ENCODE measurements at places on chromosomes 11 and 22.

DNA sequence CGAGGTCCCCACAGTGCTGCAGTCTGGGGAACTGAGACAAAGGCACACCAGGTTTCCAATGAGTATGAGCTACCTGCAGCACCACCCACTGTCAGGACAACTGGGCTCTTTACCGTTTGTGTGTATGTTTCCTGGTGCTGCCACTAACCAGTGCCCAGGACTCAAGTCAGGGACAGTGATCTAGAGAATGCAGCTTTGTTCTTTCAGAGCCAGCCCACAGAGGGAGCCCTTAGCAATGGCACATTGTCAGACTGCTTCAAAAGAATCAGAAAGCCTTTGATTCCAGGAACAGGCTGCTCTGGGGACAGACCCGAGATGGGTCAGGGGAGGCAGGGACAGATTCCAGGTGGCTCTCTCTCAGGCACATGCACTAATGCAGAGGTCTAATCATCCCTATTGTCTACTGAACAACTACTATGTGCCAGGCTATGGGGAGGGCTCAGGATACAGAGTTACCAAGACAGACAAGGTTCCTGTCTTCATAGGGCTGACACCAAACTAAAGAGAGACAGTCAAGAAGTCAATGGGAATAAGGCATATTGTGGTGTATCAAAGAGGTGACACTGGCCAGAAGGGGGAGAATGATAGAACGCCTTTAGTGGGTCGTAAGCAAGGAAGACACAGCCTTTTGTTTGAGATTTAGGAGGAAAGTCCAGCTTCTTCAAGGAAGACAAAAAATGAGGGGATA, 103.7 kb downstream of the VPREB1 start:
- DNase-seq, result peak; percentile 16

GRCh38 chr11:72716788-72717435, 35.3 kb downstream of the ARAP1 start:
- DNase-seq, result no peak

GRCh38 chr22:39653787-39654077, 83.2 kb downstream of the CACNA1I start:
- no peak for DNase-seq

DNA sequence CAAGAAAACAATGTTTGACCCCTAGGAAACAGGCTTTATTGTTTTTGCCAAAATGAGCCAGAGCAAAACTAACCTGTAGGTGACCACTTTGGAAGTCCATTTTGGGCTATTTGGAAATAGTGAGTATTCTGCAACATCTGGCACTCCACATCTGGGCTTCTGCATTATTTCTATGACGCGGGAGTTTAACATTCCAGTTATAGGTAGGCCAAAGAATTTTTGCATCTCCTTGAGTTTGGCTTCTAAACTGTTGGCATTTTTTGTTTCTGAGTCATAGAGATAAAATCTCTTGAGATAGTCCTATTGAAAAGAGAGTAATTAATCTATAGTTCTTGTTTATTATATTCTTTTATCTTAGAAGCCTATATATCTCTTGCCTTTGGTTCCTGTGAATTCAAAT, 2.9 kb downstream of the MMP7 start:
- DNase-seq, result no peak

DNA sequence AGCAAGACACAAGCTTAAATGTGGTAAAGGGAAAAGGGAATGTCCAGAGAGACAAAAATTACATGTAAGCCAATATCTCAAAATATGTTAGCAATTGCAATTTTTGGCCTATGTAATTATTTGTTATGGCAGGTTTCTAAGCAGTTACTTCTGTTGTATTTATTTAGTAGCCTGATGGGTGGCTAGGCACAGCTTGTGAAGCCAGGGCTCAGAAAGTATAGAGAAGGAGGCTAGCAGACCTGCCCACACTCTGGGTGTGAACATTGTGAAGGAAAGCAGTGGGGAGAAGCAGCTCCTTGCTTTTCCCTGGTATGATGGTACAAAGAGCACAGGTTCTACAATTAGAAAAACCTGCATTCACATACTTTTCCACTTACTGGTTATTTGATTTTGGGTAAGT, 196.5 kb upstream of the PGR start:
- no peak for DNase-seq

DNA sequence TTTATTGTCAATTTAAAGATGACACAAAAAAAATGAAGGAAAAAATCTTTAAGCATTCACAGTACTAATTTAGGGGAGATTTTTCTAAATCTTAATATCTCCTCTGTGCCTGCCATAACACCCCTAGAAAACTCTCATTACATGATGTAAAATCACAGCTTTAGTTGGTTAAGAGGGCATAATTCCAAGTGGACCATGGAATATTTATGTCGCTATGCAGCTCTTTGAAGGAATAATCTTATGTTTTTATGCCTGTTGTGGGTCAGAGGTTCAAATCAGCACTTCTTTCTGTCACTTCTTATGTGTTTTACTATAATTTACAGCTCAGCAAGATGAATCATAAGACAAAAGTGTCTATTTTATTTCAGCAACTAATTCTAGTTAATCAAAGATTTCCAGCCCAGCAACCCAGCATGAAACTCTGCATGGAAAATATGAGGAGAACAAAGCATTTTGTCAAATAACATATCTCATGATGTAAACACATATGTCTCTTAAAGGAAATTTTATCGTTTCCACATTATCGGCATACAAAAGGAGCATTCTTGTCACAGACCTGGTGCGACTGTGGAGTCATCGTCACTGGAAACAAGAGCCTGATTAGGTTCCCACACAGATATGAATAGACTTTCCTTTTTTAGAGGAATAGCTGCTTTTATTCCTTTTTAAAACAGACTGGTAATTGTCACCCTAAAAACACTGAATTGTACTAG, 274.8 kb downstream of the SOX6 start:
- DNase-seq, result peak; percentile 30

GRCh38 chr11:61065955-61066638, 36.2 kb upstream of the CD5 start:
- no peak for DNase-seq

- DNase-seq, result no peak
These were observed 466.3 kb downstream of the OPCML start for GRCh38 chr11:133065847-133066485.

GRCh38 chr22:45190202-45190872, 26.6 kb downstream of the NUP50 start:
- DNase-seq, result no peak

- no peak for DNase-seq
These were observed 279.9 kb downstream of the TENM4 start for GRCh38 chr11:79160791-79161403.

GRCh38 chr11:19027829-19028595, 32.5 kb downstream of the MRGPRX2 start:
- DNase-seq, result no peak

- DNase-seq, result no peak
These were observed 42.0 kb upstream of the HORMAD2 start for GRCh38 chr22:30038219-30038618.

DNA sequence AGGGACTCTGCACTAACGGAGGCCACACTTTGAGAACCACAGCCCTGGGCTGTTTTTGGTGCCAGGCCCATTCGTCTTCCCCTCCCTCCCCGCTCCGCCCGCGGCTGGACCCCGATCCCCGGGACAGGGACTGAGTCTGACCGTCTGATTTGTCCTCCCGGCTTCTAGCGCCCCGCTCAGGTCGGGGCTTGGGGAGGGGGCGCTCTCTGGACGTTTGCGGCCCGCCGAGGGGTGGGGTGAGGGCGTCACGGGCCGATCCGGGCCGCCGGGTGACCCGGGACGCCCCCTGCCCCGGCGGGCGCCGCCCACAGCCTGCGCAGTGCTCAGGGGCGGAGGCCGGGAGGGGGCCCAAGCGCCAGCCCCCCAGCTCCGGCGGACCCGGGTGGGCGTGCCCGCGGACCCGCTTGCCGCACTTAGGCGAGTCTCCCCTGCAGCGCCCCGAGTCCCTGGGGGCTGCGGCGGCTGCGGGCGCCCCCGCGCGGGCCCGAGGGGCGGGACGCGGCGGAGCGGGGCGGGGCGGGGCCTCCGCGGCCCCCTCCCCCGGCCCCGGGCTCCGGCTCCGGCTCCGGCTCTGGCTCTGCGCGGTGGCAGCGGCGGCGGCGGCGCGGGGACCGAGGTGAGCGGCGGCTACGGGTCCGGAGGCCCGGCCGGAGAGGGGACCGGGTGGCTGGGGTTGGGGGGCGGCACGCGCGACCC, 33.7 kb upstream of the PRR5 start:
- DNase-seq, result no peak

DNA sequence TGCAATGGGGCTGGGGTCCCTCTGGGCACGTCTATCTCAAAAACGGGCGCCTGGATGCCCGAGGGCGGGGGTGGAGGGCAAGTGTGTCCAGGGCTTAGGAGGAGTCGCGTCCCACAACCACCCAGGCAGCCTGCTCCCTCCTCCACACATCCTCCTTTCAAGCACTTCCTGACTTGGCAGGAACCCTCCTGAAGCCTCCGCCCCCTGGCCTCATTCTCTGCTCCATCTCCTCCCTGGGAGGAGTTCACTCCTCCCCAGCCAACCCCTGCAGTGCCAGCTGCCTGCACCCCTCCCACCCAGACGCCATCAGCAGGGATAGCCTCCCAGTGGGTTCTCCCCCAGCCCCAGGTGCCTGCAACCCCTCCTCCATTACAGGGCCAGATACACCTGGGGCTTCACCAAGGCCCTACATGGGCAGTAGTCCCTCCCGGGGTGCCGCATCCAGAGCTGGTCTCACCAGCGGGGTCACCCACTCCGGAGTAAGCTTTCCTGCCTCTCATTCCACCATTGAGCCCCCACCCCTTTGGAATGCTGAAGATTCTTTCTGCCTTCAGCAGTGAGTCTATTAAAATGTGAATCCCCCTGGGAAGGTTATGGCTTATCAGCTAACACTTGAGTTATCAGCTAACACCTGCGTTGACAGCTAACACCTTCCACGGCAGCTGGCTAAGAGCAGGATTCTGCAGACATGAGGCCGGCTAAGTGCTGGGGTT, 24.4 kb downstream of the RTN4R start:
- DNase-seq, result peak; percentile 94

GRCh38 chr11:115153135-115153534, 351.1 kb downstream of the CADM1 start:
- DNase-seq, result no peak

DNA sequence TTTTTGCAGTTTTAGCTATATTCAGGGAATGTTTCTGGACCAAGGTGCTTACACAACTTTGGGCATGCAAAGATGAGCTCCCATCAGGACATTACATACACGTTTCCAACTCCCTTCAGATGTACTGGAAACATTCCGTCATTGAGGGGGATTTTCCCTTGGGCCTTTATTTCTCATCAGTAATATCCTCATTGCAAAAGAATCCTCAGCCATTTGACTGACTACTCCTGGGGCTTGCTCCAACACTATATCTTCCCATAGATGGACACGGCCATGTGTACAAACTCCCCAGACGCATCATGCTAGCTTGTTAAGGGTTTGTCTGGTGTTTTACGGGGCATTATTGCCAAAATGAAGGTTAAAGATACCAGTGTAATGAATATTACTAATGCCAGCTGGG, 59.3 kb upstream of the NUP160 start:
- DNase-seq, result no peak

DNA sequence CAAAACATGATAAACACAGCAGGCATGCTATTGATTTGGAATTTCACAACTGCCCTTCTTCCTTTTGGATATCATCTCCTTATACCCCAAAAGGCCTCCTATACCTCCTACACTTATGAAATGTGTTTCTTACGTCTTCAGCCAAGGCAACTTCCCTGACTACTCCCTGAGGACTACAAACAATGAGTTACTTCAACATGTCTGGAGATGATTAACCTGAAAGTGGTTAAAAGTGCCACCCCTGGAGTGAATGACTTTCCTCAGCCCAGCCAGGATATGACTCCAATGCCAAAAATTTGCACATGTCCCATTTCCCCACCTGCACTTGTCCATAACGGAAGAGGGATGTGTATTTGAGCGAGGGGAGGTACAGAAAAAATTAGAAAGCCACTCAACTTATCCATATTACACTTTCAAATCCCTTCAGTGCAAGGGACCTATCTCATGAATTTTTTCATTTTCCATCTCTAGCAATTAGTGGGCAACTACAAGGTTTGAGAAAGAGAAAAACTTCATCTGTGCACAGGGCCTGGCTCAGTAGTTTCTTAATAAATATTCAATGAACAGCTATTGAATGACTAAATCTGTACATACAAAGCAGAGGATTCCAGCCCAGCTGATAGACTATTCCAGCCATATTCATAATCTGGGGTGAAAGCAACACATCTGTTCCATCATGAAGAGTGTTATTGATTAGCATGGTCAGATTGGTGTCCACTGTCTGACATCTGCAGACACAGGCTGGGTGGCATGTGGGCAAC, 36.8 kb downstream of the KIRREL3 start:
- no peak for DNase-seq

DNA sequence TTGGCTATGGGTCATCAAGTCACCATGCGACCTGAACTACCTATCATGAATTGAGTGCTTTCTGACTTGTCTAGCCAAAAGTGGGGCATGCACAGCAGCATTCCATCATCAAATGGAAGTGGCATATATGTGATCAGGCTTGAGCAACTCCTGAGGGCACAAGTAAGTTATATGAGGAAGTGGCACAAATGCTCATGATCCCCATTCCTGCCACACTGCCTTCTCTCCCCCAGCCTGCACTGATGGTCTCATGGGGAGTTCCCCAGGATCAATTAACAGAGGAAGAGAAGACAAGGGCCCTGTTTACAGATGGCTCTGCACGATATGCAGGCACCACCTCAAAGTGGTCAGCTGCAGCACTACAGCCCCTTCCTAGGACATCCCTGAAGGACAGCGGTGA, 21.8 kb downstream of the MS4A4E start:
- DNase-seq, result no peak

DNA sequence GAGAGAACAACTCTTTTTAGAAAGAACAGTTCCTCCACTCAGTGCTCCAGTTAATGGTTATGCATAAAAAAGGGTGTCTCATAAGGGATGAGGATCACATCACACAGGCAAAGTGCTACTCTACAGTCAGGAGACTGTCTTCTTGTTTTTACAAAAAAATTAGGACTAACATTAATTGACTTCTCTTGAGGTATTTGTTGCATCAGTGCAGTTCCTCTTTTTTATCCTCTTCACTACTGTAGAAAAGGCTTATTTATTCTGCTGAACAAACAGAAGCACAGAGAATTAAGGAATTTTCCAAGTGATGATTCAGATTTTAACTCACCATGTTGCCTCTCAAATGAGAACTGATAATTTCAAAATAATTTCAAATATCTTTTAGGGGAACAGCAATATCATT, 1.9 kb downstream of the MMP8 start:
- no peak for DNase-seq

GRCh38 chr11:111379602-111380136, 594 bp upstream of the POU2AF1 start:
- DNase-seq, result no peak

- no peak for DNase-seq
These were observed 11.5 kb upstream of the OR10A5 start for GRCh38 chr11:6834021-6834420.

Data from COR-L47 (cell line).